Mammary epithelial cell (primary cell): ENCODE measurements at places on chromosomes 3 and 15. TPM values are rescaled to one million over a fixed set of nuclear protein-coding genes. Genes with fewer than 3 reads are reported as not detected.
A peak's percentile ranks its signal among the peaks of the same experiment; 100 is the strongest.

DNA sequence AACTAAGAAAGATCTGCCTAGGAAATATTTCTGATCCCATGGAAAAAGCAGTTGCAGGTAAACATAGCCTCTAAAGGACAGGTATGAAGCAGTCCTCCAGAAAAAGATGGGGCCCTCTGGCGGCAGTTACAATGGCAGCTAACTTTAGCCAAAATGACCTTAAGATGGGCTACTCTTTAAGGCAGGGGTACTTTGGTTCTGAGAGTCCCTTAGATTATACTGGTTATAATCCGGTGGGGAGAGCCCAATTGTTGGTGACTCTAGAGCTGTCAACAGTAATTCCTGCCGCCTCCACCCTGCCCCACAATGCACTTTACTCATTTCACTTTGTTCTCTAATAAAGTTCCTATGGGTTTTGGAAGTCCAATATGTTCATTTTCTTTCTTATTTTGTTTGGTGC is 412.8 kb upstream of the WNT5A start:
- peak; percentile 6 for DNase-seq

- peak; percentile 30 for DNase-seq
These were observed 62.6 kb downstream of the SLC7A14 start for GRCh38 chr3:170523248-170523647.

DNA sequence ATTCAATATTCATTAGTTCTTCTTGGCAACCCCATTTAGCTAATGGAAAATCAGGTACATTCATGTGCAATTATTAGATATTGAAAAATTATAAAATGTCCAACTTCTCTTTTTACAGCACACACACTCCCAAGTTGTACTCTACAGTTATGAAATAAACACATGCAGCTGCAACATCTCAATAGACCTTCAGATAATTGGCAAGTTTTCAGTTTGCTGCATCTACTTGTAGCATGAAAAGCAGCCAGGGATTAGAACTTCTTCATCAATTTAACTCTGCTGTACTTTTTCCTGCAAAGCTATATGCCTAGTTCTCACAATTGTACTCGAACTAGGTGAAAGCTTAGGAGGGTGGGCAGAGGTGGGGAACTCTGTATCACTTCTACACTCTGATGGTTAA is 46.6 kb upstream of the FHIT start:
- DNase-seq: no peak

GRCh38 chr3:126356373-126357264 is 589 bp downstream of the KLF15 start:
- DNase-seq: no peak

- no peak for DNase-seq
These were observed 58.0 kb downstream of the CGGBP1 start for GRCh38 chr3:88000853-88001252.

- peak; percentile 39 for DNase-seq
These were observed 6.0 kb downstream of the GHRL start for GRCh38 chr3:10286596-10287295.

DNA sequence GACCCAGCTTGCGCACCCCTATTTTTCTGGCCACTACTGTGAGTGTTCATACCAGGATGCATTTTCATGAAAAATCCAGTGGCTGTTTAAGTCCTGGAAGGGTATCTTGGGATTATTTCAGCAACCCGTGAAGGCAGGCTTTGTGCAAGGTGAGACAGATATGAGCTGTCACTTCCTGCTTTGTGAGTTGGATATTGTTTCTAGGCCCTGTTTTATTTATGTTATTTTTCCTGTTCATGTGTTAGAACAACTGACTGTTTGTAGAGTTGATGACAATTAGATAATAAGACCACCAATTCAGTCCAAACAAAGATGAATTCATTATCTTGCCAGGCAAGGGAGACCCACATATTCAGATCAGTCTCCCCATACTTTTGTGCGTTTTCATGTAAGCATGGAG is 42.5 kb downstream of the ZBTB38 start:
- peak; percentile 59 for DNase-seq

The PSMA4 gene
- 173 and 184 TPM in 2 replicates for total RNA-seq

The CYP8B1 gene
- total RNA-seq: not detected
